Omental fat pad (tissue), 4 donors: ENCODE measurements at places on chromosomes 4 and X.

DNA sequence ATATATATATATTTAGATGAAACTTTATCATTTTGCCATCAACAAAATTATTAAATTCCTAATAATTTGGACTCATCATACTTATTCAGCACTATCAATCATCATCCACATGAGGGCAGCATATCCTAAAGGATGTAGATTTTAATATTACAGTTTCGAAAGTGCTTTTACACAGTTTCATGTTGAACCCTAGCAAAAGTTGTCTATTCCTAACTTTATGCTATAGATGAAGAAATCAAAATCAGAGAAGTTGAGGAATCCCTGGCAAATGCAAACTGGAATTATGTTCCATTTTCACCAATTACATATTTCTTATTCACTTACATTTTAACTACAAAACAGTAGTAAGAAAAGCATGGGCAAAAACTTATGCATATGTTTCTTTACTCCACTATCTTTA lies 36.6 kb upstream of the UGT2A1 start:
- no peak for DNase-seq

DNA sequence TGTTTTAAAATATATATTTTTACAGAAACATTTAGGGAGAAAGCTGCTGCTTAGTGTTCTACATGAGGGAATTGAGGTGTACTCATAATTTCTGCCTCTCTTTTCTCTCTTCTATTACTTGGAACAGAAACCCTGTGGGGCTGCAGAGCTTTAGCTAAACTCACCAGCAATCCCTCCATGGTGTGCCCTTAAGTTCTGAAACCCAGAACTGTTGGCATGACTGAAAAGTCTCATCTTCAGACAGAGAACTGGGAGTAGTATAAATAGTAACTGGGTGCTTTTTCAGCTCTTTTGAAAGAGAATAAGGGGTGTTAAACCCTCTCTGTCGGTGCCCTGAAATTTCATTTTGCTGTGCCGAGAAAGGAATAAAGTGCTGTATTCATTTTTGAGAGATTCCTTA lies 294.9 kb upstream of the BOD1L1 start:
- DNase-seq, result no peak

DNA sequence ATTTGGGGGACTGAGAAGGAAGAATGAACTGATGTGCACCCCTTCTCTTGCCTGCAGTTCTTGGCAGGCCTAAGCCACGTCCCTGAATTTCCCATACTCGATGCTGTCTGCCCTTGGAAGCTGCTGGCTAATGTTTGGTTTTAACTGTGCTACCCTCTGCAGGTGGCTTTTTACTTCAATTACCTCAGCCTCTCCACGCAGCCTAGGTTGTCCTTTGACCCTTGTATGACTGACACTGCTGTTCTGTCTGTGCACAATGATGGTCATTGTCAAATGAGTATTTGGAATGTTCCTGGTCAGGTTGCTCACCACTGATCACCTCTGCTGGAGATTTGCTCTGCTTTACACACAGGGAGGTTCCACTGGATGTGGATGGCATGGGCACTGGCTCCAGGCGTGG lies 137.1 kb downstream of the ZNF518B start:
- DNase-seq, result no peak

DNA sequence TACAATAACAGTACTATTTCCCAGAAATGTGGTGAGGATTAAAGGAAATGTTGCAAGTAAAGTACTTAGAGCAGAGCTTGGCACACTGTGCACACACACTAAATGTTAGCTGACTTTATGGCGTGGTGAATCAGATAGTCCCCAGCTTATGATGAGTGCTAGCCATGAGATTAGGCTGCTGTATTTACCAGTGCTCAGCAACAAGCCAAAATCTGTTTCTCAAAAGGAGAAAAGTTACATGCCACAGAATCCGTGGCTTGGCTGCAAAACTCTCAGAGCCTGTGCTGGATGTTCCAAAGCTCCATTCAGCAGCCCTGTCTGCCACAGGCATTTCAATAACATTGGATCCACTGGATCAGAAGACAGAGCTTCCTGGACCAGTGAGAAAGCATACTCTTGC lies 12.8 kb upstream of the STBD1 start:
- DNase-seq, result no peak

GRCh38 chrX:132488180-132488705 lies 595 bp downstream of the MBNL3 start:
- DNase-seq, result no peak

GRCh38 chr4:59180161-59180560 lies 2020.0 kb upstream of the ADGRL3 start:
- DNase-seq, result no peak

DNA sequence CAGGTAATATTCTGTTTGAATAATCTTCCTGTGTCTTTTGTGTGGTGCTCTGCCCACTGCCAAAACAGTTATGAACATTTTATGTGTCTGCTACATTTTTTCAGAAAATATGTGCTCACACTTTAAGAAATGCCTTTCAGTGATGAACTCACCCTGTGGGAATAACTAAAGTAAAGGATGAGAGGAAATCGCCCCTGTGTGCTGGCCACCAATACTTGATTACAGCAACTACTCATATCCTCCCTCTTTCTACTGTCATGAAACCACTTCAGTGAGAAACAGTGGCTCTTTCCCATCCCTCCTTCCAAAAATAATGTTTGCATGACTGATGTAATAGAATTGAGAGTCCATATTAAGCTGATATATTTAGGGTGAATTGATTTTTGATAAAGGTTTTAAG lies 900.9 kb downstream of the RAB28 start:
- DNase-seq, result no peak

GRCh38 chr4:114226968-114227760 lies 247.7 kb upstream of the ARSJ start:
- DNase-seq, result no peak

DNA sequence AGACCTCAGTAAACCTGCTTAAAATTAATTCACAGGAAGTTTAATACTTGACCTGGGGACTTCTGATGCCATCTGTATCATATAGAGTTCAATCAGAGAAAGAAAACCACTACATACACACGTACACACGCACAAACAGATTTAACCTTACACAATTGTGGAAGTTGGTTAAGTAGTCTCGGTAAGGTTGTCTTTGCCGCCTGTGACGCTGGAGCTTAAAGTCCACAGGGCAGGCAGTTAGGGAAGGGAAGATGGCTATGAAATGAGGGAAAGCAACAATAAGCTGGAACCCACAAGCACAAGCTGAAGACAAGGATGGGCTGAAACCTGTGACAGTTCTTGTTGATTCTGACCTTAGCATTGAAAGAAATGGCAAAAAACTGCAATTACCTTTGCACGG lies 41.7 kb upstream of the TSPAN7 start:
- no peak for DNase-seq
